ENCODE measurements at places on chromosomes 2 and 18.

DNA sequence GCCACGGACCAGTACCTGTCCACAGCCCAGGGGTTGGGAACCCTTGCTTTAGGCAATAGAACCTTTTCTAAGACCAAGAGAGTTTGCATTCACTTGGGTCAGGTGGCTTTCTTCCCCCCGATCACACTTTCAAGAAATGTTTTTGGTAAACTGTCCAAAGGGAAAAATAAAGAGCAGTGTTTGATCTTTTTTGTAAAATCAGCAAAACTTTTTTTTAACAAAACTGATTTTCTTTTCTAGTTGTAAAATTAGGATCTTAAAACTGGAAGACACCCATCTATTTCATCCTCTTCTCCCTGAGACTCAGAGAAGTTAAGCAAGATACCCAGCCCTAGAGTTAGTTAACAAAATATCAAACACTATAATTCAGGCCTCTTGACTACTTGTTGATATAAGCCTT is 6.1 kb upstream of the SESTD1 start:
- DNase-seq, result no peak

- DNase-seq, result no peak
Measured at GRCh38 chr2:57899898-57900297, 146.7 kb upstream of the VRK2 start.

- no peak for DNase-seq
Measured at GRCh38 chr2:55604027-55604565, 13.3 kb downstream of the PPP4R3B start.

DNA sequence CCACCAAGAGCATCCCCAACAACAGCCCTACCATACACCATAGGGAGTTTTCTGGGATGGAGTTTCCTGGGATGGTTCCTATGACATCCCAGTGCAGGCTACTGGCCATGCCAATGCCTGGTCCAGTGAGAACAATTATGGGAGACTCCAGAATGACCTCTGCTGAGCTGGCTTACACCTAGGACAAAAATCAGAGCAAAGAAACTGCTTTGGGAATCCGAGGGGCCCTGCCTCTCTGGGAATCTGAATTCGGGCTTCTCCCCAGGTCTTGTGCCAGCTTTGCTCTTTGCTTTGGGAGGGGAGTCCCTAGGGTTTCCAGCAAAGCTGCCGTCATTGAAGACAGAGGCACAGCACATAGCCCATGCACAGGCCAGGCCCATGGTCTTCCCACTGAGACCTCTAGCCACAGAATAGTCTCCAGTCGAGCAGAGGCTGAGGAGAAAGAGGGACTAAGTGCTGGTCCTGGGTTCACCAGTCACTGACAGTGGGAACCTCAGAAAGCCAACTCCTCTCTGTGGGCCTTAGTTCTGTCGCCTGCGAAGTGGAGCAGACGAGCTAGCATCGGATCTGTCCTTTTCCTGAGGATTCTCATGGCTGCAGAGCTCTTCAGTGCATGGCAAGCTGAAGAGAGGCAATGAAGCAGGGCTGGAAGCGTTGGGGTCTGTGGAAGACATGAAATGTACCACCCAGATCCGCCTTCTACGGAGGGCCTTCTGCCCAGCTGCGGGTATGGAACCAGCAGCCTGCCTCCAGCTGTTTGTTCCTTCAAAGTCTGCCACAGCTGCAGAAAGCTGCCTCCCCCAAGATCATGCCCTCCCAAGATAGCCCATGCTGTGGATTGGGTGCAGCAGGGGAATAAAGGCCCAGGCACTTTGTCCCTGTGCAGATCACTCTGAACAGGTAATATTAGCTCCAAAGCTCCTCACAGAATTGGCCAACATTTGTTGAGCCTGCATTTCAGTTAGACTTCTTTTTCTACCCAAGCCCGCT is 11.2 kb upstream of the LBH start:
- DNase-seq, result no peak

DNA sequence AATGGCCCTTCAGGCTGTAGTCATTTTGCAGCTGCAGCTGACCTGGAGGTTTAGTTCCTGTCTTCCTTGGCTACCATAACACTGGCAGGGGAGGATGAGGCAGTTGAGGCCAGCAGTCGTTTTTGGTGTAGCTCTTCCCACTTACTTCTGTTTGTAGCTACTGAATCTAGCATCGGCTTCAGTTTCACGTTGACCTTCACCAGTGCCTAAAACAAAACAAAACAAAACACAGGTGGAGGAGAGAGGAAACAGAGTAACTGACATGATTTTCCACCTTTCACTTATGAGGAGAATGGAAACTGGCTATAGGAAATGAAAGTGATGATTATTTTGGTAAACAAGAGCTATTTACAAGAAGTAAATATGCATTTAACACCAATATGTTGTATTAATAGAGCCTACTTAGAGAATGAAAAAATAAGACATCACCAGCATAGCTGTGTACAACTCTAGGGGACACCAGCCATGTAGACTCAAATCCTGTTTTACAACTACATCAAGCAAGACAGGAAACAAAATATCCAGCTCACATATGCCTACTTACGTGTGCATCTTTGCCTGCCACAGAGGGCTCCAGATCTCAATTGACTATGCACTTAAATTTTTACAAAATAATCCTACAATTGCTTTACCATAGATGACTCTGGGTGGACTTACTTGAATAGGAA is 236.9 kb downstream of the AGPS start:
- no peak for DNase-seq

GRCh38 chr18:13934058-13934457 is 18.7 kb upstream of the MC2R start:
- no peak for DNase-seq

DNA sequence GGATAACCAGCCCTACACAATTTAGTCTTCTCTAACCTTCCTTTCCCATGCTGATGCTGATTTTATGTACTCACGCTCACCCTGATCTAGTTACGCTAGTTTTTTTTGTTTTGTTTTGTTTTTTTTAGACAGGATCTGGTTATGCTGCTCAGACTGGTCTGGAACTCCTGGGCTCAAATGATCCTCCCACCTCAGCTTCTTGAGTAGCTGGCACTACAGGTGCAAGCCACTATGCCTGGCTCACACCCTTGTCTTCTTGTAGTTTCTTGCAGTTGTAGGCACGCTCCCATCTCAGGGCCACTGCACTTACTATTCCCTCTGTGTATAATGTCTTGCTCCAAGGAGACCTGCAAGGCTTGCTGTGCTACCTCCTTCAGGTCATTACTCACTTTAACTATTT is 6.2 kb downstream of the PELI1 start:
- no peak for DNase-seq

- peak; percentile 34 for DNase-seq
Measured at GRCh38 chr18:23088310-23088709, 47.0 kb upstream of the CABLES1 start.

- DNase-seq, result peak; percentile 44
Measured at GRCh38 chr2:172496160-172496608, 59.7 kb upstream of the PDK1 start.

- no peak for DNase-seq
Measured at GRCh38 chr2:178865146-178865936, 58.1 kb upstream of the TTN start.

GRCh38 chr2:133675-134593 is 87.6 kb upstream of the FAM110C start:
- DNase-seq, result no peak

DNA sequence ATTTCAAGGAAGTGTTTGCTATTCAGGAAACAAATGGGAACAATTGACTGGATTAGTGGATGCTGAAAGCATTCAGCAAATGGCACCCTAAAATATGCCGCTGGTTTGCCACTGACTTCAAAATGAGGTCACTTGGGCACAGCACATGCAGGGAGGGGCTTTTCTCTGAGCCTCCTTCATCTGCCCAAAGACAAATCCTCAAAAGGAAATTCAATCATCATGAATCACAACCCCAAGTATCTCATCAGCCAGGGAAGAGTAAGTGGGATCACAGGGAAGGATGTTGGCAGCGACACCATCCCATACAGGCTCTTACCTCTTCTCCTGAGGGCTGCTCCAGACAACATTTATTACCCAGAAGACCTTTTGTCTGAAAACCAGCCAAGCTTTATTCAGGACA is 14.4 kb upstream of the SP140L start:
- no peak for DNase-seq

DNA sequence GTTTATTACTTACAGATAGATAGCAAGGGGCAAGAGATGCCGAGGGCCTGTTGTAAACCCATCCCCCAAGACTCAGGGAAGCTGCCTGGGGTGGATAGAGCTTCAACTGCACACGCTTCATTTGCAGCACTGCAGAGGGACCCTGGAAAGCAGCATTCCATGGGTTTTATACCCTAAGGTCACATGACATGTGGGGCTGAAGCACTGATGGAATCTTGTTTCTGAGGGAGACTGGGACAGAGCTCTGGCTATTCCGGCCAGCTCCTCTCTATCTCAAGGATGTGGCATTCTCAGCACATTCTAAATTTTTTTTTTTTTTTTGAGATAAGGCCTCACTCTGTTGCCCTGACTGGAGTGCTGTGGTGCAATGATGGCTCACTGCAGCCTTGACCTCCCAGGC is 300.1 kb downstream of the MYCN start:
- no peak for DNase-seq

- no peak for DNase-seq
Measured at GRCh38 chr2:114160263-114160981, 270.5 kb downstream of the ACTR3 start.

- no peak for DNase-seq
Measured at GRCh38 chr2:65026704-65027464, 29.3 kb upstream of the CEP68 start.

DNA sequence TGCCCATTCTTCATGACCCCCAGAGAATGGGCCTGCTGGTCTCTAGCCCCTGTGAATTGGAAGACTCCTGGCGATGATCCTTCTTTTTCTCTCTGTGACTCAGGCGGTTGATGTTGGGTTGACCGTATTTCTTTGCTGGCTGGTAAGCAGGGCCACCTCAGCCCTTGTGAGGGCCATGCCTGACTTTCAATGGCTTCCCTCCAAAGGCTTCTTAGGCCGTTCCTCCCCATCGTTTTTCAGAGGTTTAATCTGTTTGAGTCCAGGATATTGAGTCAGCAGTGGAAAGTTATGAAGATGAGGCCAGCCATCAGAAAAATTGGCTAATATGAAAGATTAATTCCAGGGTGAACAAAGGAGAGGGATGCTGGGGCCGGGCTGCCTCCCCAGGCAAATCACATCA is 13.6 kb downstream of the HPCAL1 start:
- DNase-seq, result no peak

DNA sequence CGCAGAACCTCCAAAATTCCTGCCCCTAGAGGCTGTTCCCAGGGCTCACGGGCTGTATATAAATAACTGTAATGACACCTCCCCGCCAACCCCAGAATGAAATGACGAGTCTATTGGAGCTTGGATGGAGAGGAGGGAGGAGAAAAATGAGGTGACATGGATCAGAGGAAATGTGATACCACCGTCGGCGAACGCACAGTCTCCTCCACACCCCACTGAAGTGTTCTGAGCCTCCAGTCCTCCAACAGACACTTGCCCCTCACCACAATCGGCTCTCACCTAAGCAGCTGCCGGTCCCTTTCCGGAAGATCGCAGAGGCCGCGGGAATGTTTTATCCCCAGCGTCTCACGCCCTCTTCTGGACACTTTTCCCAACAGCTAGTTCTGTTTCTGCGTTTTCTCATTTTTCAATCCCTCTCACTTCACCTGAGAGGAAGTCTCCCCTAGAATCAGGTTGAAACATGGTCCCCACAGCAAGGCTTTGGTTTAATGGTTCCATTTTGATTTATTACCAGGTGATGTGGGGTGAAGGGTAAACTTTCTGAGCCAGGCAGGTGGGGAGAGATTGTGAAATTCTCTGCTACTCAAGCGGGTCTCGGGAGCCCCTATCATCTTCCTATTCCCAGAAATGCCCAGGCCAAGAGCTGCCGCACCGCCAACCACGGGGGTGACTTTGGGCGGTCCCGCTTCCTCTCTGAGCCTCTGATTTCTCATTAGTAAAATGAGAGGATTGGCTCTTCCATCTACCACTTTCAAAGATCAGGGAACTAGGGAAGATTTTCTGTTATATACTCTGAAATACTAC is 9.1 kb upstream of the MYO5B start:
- DNase-seq, result peak; percentile 7

- DNase-seq, result no peak
Measured at GRCh38 chr2:35184471-35184870, 1171.1 kb upstream of the CRIM1 start.

- DNase-seq, result no peak
Measured at GRCh38 chr2:9153643-9153980, 53.0 kb upstream of the ASAP2 start.

DNA sequence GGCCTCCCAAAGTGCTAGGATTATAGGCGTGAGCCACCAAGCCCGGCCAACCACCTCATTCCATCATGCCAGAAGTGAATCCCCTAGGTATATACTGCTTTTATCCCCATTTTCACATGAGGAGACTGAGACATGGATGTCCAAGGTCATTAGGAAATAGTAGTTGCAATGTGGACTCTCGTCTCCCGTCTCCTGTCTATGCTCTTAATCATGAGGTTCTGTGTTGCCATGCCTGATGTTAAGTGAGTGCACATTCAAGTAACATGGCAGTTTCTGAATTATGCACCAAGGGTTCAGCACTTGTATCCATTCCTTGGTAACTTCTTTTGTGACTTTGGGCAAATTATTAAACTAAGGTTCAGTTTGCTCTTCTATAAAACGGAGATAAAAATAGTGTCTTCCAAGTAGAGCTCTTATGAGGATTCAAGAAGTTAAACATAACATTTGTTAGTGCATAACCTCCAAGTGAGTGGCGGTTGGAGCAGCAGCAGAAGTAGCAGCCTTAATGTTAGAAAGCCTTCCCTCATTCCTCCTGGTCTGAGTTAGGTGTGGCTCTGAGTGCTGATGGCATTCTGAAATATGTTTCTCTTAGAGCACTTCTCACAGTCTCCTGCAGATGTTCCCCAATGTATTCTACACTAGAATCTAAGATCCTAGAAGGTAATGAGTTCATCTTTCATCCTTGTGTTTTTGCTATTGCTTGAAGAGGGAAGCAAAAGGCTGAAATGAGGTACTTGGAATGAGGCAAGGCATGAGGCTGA is 21.9 kb downstream of the SOCS6 start:
- no peak for DNase-seq

DNA sequence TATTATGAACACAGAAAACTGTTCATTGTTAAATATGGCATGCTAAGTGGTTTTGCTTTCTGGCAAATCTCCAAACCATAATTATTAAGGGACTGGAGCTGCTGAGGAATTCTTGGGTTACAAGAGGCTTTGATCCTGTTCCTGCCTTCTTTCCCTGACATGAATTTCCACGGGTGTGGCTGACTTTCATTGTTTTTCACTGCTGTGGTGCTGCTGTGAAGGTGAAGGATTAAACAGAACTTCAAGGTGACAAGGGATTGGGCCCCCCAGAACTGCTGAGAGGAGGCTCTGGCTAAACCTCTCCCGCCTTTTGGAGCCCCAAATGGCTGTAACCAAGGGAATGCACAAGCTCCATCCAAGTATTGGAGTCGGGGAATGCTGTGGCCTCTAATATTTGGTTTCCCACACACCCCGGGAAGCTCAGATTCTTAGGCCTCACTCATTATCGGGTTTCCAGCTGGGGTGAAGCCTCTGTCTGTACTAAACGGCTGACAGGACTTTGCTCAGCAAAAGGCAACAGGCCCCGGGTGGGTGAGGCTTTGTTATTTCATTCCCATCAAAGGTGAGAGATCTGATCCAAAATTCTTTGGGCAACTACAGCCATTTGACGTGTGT is 29.0 kb upstream of the ZFP36L2 start:
- no peak for DNase-seq

GRCh38 chr2:164976301-164976700 is 21.0 kb upstream of the SLC38A11 start:
- no peak for DNase-seq

GRCh38 chr2:24382363-24383073 is 22.2 kb upstream of the ITSN2 start:
- peak; percentile 86 for DNase-seq

Measured in suppressor macrophage (primary cell).